ENCODE measurements at places on chromosomes 16 and 17.

GRCh38 chr16:19898924-19899604 lies 14.4 kb upstream of the GPRC5B start:
- DNase-seq: no peak

GRCh38 chr17:43220511-43221125 lies 7.8 kb downstream of the CCDC200 start:
- DNase-seq: no peak

GRCh38 chr16:54422569-54422978 lies 136.0 kb upstream of the IRX3 start:
- no peak for DNase-seq

DNA sequence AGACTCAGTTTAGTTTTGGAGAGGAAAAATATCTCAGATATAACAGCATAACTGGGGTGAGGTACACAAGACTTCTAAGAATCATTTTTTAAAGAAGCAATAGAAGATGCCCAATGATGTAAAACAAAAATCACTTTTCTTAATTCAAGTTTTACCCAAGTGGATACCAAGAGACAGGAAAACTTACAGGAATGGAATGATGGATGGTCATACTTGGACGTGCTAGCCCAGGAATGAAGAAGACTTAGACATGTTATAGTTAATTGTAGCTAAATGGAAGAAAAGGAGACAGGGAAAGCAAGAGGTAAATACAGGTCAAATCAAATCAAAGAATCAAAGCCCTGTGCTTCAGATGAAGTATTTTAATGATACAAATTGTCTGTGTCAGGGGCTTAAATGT lies 312.7 kb upstream of the KCNJ16 start:
- no peak for DNase-seq

GRCh38 chr17:78144736-78145641 lies 1.2 kb upstream of the C17orf99 start:
- DNase-seq: no peak

GRCh38 chr17:47172696-47173565 lies 16.2 kb downstream of the CDC27 start:
- no peak for DNase-seq

DNA sequence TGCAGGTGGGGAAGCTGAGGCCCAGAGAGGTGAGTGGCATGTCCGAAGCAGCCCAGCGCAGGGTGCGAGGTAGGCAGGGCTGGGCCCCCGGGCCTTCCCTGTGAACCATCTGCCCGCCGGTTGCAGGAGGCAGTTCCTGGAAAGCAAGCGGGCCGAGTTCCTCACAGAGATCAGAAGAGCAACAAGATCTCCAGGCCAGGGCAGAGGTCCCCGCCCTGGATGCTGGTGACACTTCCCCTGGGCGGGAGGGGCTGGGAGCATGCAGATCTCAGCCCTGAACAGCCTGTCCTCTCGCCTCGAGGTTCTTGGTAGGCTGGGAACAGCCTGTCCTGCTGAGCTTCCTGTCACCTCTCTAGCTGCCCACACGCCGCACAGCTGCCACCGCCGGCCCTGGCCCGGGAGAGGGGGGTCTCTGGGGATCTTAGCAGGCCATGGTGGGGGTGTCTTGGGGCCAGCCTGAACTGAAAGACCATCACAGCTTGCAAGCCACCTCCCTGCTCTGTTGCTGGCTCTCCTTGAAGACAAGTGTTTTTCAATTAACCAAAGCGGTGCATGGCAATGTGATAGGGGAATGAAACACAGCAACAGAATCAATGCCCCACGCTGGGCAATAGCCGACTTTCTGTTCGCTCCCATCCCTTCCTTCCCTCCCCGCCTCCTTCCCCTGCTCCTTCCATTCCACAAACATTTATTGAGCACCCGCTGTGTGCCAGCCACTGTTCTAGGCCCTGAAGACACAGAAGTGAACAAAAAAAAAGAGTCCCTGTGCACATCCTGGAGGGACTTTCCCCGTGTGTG lies 31.7 kb downstream of the SOCS1 start:
- DNase-seq: peak; percentile 51
